ENCODE measurements at places on chromosomes 2 and 18. TPM values are rescaled to one million over a fixed set of nuclear protein-coding genes. Genes with fewer than 3 reads are reported as not detected.

Gene DES
- 3.7 TPM for total RNA-seq

Gene GEN1
- 3.1 TPM for total RNA-seq

Gene TMEM247
- total RNA-seq, result not detected

Gene SOS1
- total RNA-seq, result 21.9 TPM

Gene SCYGR8
- not detected for total RNA-seq

Gene GCG
- total RNA-seq, result 0.14 TPM

Gene KCNG2
- total RNA-seq, result 4.7 TPM

Gene TYW5
- 5.8 TPM for total RNA-seq

Gene GPAT2
- total RNA-seq, result 2.3 TPM

Gene FOXI3
- total RNA-seq, result not detected

Gene RIT2
- total RNA-seq, result not detected

Gene AAK1
- total RNA-seq, result 20.7 TPM
